ENCODE measurements at places on chromosomes 3 and 15. TPM values are rescaled to one million over a fixed set of nuclear protein-coding genes. Genes with fewer than 3 reads are reported as not detected.

DNAH12 gene
- total RNA-seq: under 0.01 TPM

LSAMP gene
- total RNA-seq: 3.3 TPM

RYK gene
- total RNA-seq: 108 TPM

CNTN6 gene
- total RNA-seq: not detected

DPPA4 gene
- total RNA-seq: not detected

SGO1 gene
- total RNA-seq: 0.88 TPM

COPG1 gene
- total RNA-seq: 305 TPM
